ENCODE measurements at places on chromosomes 16 and 17.

DNA sequence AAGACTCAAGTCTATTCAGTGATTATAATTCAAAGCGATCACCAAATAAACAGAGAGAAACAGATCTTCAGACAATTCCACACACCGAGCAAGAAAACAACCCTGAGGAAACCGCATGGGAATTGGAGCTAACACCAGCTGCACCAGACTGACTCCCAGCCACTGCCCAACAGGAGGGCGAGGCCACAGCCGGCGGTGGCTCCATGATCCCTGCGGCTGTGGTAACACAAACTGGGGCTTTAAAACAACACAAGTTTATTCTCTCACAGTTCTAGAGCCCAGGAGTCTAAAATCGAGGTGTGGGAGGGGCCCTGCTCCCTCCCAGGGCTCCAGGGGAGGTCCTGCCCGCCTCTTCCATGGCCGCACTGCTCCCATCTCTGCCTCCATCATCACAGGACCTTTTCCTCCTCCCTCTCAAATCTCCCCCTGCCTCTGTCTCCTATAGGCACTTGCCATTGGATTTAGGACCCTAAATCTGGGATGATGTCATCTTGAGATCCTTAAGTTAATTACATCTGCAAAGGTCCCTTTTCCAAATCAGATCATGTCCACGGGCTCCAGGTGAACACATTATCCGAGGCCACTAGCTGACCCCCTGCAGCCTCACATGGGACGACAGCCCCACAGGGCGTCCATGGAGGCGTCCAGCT, 9.7 kb upstream of the HEXD start:
- DNase-seq = no peak

GRCh38 chr17:75864448-75864871, 9.3 kb upstream of the WBP2 start:
- DNase-seq = no peak

- DNase-seq = no peak
Observed at GRCh38 chr16:53529513-53529912, 26.5 kb upstream of the AKTIP start.

DNA sequence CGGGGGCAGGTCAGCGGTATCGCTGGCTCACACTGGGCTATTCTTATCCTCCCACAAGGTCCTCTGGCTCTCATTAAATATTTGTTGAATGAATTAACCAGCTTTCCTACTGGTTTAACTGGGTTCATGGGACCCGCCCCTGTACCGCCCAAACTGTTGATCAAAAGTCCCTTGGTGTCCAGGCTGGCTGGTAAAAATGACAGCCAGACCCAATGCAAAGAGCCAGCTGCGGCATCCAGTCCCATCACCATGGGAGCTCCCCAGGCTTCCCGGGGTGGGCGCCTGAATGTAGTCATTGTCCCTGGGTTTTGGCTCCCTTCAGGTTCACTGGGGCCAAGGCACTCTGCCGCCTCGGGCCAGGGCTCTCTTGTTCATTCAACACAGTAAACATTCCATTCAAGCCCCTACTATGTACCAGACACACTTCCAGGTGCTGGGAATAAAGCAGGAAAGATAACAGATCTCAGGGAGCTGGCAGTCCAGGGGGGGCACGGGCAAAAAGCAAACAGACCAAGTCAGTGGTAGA, 11.7 kb upstream of the ATP2C2 start:
- DNase-seq = no peak

- no peak for DNase-seq
Observed at GRCh38 chr17:42706732-42707131, 24.4 kb downstream of the CNTNAP1 start.

GRCh38 chr16:1781758-1782407, 488 bp downstream of the SPSB3 start:
- peak; percentile 46 for DNase-seq

- DNase-seq = no peak
Observed at GRCh38 chr17:36501351-36501750, 14.9 kb downstream of the ZNHIT3 start.

DNA sequence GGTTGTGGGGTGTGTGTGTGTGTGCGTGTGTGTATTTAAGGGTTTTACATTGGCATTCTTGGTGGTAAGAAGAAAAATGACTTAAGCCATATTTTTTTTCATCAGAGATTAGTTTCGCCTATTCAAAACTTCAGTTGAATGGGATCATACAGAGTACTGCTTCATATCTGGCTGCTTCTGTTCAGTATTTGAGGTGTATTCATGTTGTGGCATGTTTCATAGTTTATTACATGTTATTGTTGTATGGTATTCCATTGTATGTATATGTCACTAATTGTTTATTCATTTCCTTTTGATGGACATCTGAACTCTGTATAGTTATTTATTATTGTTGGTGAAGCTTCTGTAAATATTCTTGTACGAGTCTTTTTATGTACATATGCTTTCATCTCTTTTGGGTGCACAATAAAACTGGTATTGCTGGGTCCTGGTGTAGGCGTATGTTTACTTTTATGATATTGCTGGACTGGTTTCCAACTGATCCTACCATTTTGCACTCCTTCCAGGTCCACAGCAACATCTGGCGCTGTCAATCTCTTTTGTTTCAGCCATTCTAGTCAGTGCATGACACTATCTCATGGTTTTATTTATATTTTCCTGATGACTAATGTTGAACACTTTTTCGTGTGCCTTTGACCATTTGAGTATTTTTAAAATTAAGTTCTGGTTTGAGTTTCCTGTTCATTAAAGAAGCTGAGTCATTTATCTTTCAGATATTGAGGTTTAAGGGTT, 77.4 kb upstream of the MAF start:
- no peak for DNase-seq

DNA sequence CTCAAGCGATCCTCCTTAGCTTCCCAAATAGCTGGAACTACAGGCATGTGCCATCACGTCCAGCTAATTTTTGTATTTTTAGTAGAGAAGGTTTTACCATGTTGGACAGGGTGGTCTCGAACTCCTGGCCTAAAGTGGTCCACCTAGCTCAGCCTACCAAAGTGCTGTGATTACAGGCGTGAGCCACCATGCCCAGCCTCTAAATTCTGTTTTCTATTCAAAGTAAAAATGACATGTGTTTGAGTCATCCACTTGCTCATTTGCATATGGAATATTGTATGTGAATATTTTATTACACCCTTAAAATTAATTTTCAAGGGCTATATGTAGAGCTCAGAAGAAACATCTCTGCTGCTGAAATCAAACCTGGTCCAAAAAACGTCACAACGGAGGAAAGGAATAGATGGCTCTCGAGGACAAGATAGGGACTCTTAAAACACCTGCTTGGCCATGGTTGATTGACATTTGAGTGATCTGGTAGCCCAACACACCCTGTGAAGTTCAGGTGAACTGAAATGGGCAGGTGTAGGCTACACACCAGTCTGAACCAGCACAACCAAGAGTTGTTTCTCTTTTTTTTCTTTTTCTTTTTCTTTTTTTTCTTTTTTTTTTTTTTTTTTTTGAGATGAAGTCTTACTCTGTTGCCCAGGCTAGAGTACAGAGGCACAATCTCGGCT, 51.1 kb downstream of the SF3B3 start:
- DNase-seq = no peak

DNA sequence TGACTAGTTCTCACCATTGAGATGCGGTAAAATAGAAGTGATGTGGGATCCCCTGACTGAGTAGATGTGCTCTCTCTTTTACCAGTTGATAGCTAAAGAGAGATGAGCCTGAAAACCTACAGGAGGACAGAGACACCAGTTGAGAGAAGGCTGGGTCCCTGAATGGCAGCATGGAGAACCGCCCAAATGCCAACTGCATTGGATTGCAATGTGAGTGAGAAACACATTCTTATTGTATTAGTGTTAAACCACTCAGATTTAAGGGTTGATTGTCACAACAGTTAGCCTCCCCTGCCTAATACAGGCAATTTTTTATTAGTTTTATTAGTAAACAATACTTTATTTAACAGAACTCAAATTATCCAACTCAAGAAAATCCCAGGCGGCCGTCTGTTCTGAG, 61.2 kb downstream of the SPACA3 start:
- DNase-seq = no peak

GRCh38 chr16:77043076-77043475, 147.9 kb upstream of the MON1B start:
- DNase-seq = no peak

GRCh38 chr16:87273471-87274030, 43.6 kb downstream of the C16orf95 start:
- DNase-seq = no peak

DNA sequence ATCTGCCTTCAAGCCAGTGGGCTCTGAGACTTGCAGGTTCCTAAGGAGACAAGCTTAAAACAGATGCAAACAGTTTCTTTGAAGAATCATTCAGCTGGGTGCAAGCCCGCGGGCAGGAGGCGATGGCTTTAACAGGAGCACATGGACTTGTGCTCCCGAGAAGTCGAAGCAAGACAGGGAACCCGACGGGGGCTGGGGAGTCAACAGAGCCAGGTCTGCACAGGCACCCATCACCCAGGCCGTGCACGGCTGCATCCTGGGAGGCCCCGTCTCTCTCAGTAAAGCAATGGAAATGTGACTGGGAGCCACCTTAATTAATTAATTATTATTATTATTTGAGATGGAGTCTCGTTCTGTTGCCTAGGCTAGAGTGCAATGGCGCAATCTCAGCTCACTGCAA, 333 bp upstream of the PTX4 start:
- no peak for DNase-seq

GRCh38 chr16:69934751-69935150, 16.4 kb upstream of the CLEC18A start:
- no peak for DNase-seq

GRCh38 chr16:72428681-72429376, 256.9 kb upstream of the PMFBP1 start:
- DNase-seq = no peak

DNA sequence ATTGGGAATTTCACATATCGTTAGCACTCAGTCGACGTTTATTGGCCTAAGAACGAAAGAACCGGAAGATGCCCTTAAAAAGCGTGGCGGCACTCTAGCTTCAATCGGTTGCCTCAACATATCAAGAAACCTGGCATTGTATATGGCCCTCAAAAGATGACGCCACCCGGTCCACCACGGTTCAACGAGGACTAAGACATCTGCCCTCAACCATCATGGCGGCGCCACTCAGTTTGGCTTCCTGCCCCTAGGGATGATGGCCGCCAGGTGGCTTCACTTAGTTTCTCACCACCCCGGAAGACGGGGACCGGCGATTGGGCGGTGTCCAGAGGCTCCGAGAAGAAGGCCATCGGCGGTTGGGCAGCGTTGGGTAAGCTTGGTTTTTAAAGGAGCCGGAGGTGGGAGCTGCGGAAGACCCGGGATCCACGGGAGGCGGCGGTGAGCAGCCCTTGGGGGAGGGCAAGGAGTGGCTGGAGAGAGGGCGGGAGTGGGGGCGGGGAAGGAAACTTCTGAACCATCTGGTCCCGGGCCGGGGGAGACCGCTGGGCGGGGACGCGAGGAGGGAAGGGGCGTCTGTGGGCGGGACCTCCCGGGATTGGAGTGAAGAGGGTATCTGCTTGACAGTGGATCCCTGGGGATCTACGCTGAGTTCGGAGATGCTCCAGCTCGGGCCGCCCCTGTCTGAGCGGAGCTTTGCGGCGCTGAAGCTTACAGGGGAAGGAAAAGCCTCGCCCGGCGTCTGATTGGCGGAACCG, at the start of gene PRR14:
Gene PRR14 (plus strand): TSS at position 592 of the 755 bp plus-strand sequence. CDS start 686 bp downstream, outside the sequence.
- DNase-seq = peak; percentile 81

DNA sequence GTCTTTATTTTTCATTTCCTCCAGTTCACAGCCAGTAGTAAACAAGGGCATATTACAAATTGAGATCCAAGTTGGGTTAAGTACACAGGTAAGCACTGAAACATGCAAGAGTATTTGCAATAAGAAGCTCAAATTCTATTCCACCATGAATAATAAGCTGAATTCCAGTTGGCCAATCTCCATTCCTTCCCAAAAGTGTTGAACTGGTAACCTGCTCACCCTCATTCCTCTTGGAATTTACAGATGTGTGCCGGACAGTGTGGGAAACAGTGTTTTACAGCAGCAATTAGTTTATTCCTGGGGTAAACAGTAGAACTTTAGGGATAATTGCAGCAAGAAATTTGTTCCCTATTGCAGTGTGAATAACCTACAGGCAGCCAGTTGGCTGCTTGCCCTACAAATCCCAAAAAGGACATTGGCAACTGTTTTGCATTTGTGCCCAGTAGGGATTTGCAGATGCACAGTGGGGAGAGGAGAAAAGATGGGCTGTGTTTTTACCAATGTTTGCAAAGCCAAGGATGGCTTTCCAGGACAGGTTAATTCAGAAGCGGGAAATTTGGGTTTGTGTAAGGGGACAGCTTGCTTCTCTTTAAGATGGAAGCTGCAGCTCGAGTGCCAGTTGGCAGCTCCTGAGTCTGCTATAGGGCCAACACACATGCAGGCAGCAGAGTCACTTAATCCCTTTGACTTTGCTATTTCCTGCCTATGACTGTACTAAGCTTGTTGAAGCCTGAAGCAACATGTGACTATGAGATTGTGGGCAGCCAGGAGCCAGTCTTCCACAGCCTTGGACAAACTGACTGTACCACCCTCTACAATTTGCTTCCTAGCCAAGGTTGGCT, 318.9 kb downstream of the MAP2K6 start:
- no peak for DNase-seq

DNA sequence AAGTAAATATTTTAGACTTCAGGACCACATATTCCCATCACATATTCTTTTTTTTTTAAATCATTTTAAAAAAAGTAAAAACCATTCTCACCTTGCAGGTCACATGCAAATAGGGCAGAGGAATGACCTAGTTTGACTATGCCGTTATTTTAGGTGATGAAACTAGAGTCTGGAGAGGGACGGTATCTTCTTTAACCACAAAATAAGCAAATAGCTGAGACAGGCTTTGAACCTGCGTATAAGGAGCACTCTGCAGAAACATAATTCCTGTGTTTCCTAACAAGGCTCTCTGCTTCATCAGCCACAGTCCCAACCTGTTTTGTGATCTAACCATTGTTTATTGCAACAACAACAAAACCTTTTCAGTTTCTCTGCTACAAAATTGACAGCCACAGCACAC, 121.5 kb downstream of the PCTP start:
- DNase-seq = no peak

DNA sequence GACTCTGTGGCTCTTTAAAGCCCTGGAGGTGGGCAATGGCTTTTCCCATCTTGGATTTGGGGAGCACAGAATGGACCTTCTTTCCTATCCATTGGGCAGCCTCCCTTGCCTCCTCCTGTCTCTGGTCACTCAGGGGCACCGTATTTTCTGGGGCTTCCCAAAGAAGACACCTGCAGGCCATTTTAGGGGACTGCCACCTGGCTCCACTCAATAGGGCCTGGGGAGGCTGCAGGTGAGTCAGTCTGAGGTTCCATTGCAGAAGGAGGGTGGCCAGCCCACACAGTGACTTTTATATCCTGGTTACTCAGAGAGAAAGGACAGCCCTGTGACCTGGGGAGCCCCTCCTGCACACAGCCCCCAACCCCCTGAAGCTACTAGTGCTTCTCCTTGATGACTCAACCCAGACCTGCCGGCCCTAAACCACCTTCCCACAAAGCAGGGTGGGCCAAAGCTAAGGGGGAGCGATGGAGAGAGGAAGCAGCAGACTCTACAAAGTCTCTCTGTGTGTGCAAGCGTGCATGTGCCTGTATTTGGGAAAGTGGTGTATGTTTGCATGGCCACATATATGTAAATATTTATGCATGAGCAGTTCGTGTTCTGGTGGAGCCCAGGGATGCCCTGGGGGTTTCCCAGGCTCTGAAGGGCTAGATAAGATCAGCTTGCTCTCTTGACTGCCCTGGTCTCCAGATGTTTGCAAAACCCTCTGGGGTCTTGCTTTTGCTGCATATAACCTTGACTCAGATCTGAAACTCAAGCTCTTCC, 5.0 kb downstream of the CX3CL1 start:
- DNase-seq = no peak
